SK-N-DZ (cell line): ENCODE measurements at places on chromosomes 1 and 21.

GRCh38 chr1:227190321-227190720 is 128.0 kb downstream of the CDC42BPA start:
- no peak for DNase-seq

DNA sequence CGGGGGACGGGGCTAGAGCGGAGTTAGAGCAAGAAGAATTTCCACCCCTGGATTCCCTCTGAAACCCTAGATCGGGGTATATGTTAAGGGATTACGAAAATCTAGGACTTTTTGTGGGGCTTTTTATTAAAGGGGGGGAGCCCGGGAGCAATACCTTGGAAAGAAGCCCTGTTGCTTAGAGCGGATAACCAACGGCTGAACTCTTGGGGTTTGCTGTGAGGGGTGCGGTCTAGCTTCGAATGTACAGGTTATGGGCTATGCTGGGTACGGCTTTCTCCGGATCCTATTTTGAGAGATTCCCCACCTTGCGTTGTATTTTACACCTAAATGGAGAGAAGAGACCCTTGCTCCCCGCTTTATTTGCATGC is 626 bp downstream of the DYRK3 start:
- no peak for DNase-seq

- no peak for DNase-seq
Measured at GRCh38 chr1:202230061-202230938, 36.7 kb downstream of the LGR6 start.

GRCh38 chr21:42117229-42117966 is 46.3 kb downstream of the UMODL1 start:
- peak; percentile 52 for DNase-seq

DNA sequence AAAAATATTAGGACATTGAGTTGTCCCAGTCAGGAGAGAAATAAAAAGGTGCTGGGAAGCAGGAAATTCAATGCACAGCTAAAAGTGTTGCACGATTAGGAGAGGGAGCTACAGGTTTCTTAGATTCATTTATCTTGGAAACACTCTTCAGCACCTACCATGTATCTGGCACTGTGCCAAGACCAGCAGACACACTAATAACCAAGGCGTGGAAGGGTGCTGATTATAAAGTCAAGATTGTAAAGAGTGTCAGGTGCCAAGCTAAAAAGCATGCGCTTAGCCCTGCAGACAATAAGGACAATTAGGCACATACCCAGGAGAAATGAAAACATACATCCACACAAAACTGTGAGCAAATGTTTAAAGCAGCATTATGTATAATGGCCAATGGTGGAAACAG is 129.9 kb downstream of the DSCAM start:
- no peak for DNase-seq
